Thymus (tissue), 14 donors: ENCODE measurements at places on chromosomes 5 and 9. TPM values are rescaled to one million over a fixed set of nuclear protein-coding genes. Genes with fewer than 3 reads are reported as not detected.
A peak's percentile ranks its signal among the peaks of the same experiment; 100 is the strongest.

The CER1 gene
- 0.07 TPM for polyA plus RNA-seq

The PDLIM4 gene
- 38.4 TPM for polyA plus RNA-seq

The PRR16 gene
- polyA plus RNA-seq, result 0.66 TPM

DNA sequence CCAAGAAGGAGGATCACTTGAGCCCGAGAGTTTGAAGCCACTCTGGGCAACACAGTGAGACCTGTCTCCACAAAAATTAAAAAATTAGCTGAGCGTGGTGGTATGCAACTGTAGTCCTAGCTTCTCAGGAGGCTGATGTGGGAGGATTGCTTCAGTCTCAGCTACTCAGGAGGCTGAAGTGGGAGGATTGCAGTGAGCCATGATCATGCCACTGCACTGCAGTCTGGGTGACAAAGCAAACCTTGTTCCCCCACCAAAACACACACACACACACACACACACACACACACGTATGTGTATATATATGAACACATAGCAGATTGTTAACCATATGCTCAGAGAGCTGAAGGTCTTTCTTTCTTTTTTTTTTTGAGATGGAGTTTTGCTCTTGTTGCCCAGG lies 157.5 kb upstream of the MAST4 start:
- no peak for DNase-seq

The GFRA3 gene
- polyA plus RNA-seq, result 2.1 TPM

DNA sequence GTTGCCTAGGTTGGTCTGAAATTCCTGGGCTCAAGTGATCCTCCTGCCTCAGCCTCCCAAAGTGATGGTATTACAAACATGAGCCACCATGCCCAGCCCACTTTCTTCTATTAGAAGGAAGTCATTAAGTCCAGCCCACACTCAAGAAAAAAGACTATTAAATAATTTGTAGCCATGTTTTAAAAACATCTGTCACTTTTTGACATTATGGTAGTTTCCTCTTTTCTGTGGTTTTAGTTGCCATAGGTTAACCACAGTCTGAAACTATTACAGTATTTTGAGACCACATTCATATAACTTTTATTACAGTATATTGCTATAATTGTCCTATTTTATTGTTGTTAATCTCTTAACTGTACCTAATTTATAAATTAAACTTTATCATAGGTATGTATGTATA lies 31.9 kb upstream of the C5orf24 start:
- DNase-seq, result no peak

The ROR2 gene
- polyA plus RNA-seq, result 7.1 TPM

- DNase-seq, result no peak
Observed at GRCh38 chr5:127061956-127062355, 11.3 kb downstream of the C5orf63 start.

GRCh38 chr5:180815293-180815917 lies 12.8 kb upstream of the MGAT1 start:
- no peak for DNase-seq

DNA sequence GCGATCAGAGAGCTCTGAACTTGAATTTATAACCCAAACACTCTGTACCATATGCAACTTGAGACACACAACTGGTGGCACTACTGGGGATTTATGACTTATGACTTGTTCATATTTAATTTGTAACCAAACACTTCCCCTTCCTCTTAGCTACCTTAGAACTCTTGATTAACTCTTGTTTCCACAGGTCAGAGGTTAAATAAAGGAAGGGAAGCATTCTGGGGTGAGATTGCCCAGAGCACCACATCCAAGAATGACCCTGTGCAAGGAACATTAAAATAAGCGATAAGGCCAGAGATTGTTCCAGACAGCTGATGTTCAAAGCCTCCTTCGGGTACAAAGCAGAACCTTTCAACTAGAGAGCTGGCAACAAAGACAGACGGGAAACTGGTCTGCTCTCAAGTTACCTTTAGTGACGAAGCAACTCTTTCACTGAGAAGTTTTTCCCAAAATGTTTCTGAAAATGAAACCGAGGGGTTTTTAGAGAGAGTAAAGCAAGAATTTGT lies 242.6 kb downstream of the DENND1A start:
- peak; percentile 19 for DNase-seq

- DNase-seq, result no peak
Observed at GRCh38 chr5:163861670-163862069, 356.3 kb downstream of the MAT2B start.

The F2RL1 gene
- polyA plus RNA-seq, result 3.0 TPM

GRCh38 chr5:12022444-12022843 lies 118.2 kb upstream of the CTNND2 start:
- no peak for DNase-seq

The CMYA5 gene
- 7.2 TPM for polyA plus RNA-seq

The GTF2H2 gene
- 16.2 TPM for polyA plus RNA-seq

The FOXD4L6 gene
- polyA plus RNA-seq, result 0.16 TPM

The GRHPR gene
- polyA plus RNA-seq, result 59.2 TPM

The LOX gene
- polyA plus RNA-seq, result 5.2 TPM

The FYB1 gene
- 52.9 TPM for polyA plus RNA-seq

The NMUR2 gene
- polyA plus RNA-seq, result 0.23 TPM

DNA sequence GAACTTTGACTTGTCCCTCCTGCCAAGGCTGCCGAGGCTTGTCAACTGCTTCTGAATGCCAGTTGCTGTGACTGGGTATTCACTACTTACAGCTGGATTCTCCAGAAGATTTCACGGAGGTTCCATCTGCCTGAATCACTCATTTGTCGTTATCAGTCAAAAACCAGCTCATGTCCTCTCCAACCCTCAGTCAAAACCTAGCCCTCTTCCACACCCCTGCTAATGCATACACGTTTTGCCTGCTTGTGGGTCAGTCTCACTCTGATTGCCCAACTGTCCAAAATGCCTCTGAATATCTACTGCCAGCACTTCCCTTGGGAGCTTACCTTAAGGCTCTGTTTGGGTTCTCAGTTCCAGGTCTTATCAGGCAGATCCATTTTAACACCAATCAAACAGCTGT lies 238.6 kb upstream of the TMEM161B start:
- DNase-seq, result no peak

The SPDL1 gene
- 9.5 TPM for polyA plus RNA-seq

The ARSI gene
- 0.59 TPM for polyA plus RNA-seq

The C9 gene
- polyA plus RNA-seq, result 0.05 TPM

- no peak for DNase-seq
Observed at GRCh38 chr9:127977884-127978647, 2.7 kb downstream of the EEIG1 start.

- DNase-seq, result no peak
Observed at GRCh38 chr9:98491828-98492227, 216.9 kb downstream of the GABBR2 start.

The FGF1 gene
- 1.6 TPM for polyA plus RNA-seq

DNA sequence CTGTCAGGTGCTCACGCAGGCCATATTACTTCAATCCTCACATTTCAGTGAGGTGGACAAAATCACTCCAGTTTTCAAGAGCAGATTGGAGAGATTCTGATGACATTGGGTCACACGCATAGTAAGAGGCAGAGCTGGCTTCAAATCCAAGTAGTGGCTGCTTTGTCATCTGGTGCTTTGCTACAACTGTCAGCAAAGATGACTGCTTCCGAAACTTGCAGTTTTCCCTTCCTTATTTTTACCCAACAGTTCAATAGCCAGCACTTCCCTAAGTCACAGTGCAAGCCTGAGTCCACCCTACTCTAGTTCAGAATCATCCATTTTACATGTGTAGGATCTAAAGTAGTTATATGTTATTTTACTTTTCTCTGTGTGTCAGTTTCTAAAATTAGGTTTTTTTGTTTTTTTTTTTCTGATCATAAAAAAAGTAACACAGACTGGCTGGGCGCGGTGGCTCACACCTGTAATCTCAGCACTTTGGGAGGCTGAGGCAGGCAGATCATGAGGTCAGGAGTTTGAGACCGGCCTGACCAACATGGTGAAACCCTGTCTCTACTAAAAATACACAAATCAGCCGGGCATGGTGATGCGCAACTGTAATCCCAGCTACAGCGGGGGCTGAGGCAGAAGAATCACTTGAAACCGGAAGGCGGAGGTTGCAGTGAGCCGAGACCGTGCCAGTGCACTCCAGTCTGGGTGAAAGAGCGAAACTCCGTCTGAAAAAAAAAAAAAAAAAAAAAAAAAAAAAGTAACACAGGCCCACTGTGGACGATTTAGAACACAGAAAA lies 49.6 kb downstream of the ANKDD1B start:
- DNase-seq, result no peak

The S1PR3 gene
- polyA plus RNA-seq, result 4.7 TPM

DNA sequence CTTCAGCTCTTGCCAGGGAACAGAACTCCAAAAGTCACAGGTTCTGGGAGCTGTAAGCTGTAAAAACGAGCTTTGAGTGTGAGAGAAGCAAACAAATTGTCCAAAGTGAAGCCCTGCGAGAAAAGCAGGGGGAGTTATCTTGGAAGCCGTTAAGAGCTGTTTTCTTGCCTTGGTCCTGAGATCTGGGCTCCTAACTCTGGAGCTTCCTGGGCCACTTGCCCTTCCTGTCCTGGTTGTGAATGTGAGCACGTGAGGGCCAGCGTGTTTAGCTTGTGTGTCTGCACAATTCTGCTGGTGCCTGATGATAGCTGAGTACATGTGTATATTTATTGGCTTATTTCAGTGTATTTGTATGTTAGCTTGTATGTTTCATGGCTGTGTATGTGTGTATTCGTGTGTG lies 40.5 kb downstream of the DAB2IP start:
- DNase-seq, result no peak

DNA sequence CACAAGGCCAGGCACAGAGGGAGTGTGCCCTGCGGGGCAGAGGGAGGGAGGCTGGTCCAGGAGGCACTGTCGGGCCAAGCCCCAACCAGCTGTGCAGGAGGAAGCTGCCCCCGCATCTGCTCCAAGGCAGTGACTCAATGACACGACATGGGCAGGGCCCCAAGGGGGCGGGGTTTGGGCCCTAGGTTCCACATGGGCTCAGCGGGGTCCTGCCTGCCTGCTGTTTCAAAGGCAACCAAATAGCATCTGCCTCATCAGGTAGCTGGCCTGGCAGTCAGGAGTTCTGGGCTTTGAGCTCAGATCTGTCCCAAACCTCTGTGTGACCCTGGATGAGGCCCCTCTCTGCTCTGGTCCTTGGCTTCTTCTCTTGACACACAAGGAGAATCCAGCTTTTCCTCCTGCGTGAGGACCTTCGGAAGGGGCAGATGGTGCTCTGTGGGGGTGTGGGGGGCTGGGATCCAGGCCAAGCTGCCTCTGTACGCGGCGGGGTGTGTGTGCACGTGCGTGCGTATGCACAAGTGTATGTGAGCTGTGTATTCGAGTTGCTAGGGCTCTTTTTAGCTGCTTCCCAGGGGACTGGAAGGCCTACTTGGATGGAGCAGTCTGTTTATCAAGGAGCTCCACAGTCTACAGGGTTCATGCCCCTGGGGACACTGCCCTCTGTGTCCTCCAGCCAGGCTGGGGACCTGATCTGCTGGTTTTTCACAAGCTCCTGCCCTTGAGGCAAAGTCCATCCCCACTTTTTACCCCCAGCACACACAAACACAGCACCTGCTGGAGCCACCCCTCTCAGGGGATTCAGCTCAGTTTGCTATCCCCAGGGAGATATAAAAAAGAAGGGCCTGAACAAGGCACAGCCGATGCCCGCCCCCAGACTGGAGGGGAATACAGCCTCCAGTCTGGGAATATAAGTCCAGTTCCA lies 138.9 kb downstream of the RGS3 start:
- DNase-seq, result peak; percentile 44

DNA sequence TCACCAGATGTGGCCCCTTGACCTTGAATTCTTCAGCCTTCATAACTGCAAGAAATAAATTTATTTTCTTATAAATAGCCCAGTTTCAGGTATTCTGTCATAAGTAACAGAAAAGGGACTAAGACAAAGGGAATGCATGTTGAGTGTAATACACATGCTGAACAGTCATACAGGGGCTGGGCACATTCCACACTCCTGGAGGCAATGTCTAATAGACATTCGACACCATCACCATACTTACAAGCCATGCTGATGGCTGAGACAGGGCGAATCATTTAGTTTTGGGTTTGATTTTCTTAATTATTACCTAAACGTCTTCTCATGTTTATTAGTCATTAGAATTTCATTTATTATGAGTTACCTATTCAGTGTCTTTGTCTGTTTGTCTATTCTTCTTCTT lies 68.5 kb downstream of the TENT4A start:
- no peak for DNase-seq

The SV2C gene
- polyA plus RNA-seq, result 0.27 TPM

The MRPL22 gene
- 56.0 TPM for polyA plus RNA-seq

DNA sequence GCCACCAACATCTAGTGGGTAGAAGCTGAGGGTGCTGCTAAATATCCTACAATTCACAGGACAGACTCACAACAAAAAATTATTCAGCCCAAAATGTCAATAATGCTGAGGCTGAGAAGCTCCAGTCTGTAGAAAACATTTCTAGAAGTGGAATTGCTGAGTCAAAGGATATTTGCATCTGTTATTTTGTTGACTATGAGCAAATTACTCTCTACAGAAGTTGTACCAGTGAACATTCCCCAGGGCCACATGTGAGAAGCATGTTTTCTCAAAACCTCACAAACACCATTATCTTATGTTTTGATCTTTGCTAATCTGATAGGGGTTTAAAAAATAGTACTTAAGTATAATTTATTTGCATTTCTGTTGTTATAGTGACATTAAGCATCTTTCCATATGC lies 15.4 kb downstream of the ITK start:
- no peak for DNase-seq

GRCh38 chr9:73042155-73042554 lies 89.3 kb upstream of the ALDH1A1 start:
- DNase-seq, result no peak

- DNase-seq, result no peak
Observed at GRCh38 chr5:133512896-133513295, 99.4 kb downstream of the FSTL4 start.

The LIX1 gene
- polyA plus RNA-seq, result 0.09 TPM

DNA sequence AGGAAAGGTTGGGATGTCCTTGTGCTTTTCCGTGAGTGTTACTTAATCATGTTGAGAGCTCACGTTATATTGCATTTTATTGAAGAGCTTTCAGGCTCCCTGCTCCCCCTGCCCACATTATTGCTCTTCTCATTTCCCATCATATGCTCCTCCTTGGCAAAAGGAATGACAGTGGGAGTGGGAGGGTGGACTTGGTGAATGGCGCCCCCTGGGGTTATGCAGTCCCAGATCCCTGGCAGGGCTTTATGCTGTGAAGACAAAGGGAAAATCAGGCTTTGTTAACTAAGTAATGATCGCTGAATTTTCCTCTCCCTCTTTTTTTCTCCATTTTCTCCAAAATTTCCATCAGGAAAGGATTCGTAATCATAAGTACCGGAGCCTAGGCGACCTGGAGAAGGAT lies 166.6 kb downstream of the SMARCA2 start:
- DNase-seq, result no peak

- no peak for DNase-seq
Observed at GRCh38 chr5:111385970-111386831, 126.1 kb downstream of the STARD4 start.

The ZNG1A gene
- 58.4 TPM for polyA plus RNA-seq

GRCh38 chr5:125969011-125969813 lies 454.0 kb upstream of the GRAMD2B start:
- DNase-seq, result no peak

The ANKRD18A gene
- polyA plus RNA-seq, result 9.2 TPM

The KIF20A gene
- 3.7 TPM for polyA plus RNA-seq

DNA sequence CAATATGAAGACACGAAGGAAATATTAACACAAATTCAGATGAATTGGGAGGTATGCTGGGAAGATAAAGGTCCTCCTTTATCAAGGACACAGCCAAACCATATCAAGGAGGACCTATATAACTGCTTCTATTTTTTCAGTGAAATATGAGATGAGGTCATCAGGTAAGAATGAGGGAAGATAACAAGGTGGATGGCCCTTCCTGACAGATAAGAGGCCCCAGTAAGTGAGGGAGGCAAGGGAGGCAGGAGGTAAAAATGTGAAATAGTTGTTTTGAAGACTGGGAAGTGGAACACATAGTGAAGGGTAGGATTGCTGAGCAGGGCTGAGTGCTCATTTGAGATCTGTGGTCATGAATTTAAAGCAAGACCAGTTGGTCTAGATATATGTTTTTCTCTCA lies 60.0 kb upstream of the FOXE1 start:
- no peak for DNase-seq
